Stimulated activated CD4-positive, alpha-beta T cell treated with anti-CD3 and anti-CD28 coated beads, Interleukin-2, amount 100 ng/mL, for 24 hours (primary cell): ENCODE measurements at places on chromosomes 7 and 10.

GRCh38 chr10:113128450-113129070, 178.5 kb downstream of the TCF7L2 start:
- no peak for DNase-seq

GRCh38 chr7:137403353-137403695, 59.8 kb upstream of the PTN start:
- DNase-seq, result no peak

DNA sequence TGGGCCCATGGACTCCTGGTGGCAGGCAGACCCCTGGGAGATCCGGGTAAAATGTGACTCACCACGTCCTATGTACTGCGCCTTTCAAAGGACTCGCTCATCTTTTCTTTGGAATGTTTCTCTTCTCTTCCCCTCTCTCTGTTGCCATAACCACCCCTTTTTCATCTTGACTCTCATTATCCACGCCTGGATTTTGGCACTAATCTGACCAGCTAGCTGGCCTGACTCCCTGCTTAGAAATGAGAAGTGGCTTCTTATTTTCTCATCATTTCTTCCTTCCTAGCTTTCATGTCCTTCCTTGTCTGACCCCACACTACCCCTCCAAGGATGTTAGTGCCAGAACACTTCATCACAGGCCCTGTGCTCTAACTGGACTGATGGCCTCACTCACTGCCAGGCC, 98.0 kb upstream of the FAM171A1 start:
- no peak for DNase-seq

DNA sequence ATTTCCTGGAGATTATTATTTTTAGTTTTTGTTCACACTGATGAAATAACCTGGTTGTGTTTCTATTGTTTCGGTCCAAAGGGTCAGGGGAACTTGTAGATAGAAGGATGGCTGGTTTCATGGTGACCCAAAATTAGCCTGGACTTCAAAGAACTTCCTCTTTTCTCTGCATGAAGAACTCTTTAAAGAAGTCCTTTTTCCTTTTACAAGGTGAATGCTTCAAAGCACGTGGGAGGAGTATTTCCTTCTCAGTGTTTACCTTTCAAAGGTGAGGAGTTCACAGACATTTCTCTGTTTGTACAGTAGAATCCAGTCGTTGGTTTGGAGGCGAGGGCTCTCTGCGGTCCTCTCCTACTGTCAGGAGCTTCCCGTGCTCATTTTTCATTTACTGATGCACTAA, 561.7 kb downstream of the GATA3 start:
- DNase-seq, result no peak

- DNase-seq, result no peak
Measured at GRCh38 chr7:28990200-28990960, 32.2 kb upstream of the TRIL start.

GRCh38 chr10:43901744-43902504, 253.2 kb upstream of the ZNF32 start:
- no peak for DNase-seq
